ENCODE measurements at places on chromosomes 5 and 9. TPM values are rescaled to one million over a fixed set of nuclear protein-coding genes. Genes with fewer than 3 reads are reported as not detected.

- DNase-seq: no peak
These were observed 18.1 kb downstream of the TNC start for GRCh38 chr9:115099901-115100300.

DNA sequence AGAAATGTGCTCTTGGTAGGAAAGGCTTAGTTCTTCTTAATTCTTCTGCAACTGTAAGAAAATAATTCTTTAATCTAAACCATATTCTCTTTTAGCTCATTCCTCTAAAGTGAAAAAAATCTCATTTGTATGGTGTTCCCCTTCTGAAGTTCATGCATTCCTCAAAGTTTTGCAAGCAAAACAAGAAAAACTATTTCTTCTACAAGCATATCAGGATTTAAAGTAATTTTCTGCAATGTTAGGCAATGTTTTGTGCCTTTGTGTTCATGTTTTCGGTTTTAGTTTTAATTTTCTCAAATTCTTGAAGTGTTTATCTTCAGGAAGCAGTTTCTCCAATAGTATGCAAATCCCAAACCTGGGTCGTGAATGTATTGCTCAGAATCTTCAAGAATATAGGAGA is 12.7 kb upstream of the GPR21 start:
- DNase-seq: no peak

- DNase-seq: peak; percentile 81
These were observed 4.9 kb upstream of the ROR2 start for GRCh38 chr9:91954841-91955471.

- DNase-seq: no peak
These were observed 850 bp downstream of the IL6ST start for GRCh38 chr5:55993731-55994494.

- DNase-seq: peak; percentile 28
These were observed 3.3 kb upstream of the CDC20B start for GRCh38 chr5:55176176-55176818.

- DNase-seq: peak; percentile 55
These were observed 36.6 kb downstream of the CTNNA1 start for GRCh38 chr5:138789771-138790242.

GRCh38 chr5:109062664-109063063 is 315.0 kb downstream of the FER start:
- DNase-seq: peak; percentile 37

DNA sequence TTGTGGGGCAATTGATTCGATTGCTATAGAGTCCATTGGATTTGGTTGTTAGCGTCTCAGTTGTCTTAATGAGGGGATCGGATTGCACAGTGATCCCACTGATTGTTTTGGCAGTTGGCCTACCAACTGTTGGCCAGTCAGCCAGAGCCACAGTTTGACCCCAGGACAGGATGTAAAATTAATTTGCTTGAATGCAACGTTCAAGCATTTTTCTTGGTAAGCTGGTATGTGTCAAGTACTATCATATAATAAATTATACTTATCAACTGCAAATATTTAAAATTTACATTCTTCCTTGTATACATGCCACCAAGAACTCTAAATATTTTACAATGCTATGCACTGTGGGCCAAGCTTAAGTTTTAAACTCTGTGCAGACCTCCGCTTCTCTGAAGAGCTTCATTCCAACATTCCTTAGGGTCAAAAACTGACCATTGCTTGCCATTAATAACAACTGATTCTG is 80.4 kb upstream of the OSMR start:
- DNase-seq: peak; percentile 53

- peak; percentile 66 for DNase-seq
These were observed 32.8 kb upstream of the SPRY4 start for GRCh38 chr5:142357469-142358090.

DNA sequence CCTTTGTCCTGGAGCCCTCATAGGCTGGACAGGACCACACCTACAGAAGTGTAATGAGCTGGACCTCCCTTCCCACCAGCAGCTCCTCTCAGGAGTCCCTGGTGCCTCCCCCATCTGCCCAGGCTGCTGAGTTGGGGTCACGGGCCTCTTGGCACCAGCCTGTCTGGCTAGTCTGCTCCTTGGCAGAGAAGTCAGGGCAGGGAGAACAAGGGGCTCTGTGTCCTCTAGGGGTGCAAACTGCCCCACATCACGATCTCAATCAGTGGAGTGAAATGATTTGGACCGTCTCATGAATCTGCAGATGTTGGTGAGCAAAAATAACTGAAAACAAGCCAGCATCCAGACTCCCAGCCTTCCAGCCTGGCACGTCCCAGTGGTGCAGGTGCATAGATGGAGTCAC is 14.9 kb upstream of the GFPT2 start:
- no peak for DNase-seq

DNA sequence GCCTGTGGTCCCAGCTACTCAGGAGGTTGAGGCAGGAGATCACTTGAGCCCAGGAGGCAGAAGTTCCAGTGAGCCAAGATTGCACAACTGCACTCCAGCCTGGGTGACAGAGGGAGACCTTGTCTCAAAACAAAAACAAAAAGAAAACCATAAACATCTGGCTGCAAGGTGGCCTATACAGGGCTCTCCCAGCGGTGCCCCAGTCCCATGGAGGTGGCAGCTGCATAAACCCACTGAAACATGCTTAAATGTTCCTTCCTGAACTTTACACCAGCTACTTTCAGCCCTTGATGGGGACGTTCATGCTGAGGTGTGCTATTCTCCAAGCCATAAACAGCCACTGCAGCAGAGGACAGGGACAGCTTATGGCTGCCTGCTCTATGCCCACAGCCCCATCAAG is 35.6 kb downstream of the DROSHA start:
- DNase-seq: no peak

DNA sequence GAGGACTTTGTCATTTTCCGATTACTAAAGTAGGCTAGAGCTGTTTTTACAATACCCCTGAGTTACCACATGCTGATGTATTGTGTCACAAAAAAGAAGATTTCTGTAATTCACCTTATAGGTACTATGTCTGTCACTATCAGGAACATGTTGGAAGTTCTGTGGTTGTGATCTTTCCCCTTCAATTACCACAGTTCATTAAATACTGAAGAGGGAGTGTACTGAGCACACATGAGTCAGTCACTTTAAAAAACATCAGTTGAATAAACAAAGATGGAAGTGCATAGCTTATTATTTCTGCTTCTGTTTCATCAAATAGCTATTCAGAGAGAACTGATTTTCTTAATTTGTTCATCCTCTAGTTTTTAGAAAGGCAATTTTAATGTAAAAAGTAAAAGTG is 31.7 kb downstream of the AP3S1 start:
- peak; percentile 61 for DNase-seq

- DNase-seq: no peak
These were observed 164.4 kb upstream of the SLC12A2 start for GRCh38 chr5:127919006-127919796.

- no peak for DNase-seq
These were observed 98.7 kb downstream of the DROSHA start for GRCh38 chr5:31433229-31433628.

DNA sequence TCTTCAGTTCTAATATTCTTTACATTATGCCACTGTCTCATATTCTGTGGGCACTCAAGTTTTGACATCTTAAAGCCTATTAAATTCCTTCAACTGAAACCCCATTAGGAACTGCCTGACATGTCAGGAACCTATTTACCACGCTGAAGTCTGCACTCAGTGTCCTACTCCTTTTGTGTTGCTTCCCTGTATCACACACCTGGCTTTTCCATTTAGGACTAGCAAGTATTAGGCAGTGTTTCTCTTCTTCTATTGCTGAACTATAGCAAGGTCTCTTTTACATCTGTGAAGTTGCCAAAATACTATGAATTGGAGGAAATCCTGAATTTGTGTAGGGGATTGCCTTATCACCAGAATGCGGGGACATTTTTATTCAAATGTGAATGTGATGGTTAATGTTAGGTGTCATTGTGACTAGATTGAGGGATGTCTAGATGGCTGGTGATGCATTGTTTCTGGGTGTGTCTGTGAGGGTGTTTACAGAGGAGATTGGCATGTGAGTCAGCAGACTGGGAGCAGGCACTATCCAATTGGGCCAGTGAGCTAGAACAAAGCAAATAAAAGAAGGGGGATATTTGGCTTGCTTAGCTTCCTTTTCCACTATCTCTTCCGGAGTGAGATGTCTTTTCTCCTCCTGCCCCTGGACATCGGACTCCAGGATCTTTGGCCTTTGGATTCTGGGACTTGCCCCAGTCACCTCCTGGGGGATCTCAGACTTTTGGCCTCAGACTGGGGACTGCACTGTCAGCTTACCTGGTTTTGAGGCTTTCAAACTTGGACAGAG is 21.2 kb upstream of the VCAN start:
- DNase-seq: peak; percentile 15

DNA sequence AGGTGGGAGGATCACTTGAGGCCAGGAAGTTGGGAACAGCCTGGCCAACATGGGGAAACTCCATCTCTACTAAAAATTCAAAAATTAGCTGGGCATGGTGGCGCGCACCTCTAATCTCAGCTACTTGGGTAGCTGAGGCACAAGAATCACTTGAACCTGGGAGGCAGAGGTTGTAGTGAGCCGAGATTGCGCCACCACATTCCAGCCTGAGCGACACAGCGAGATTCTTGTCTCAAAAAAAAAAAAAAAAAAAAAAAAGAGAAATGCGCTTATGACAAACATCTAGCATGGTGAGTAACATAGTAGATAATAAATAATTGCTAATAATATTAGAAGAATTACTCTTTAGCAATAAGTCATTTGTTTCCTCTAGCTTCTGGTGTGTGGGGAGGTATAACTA is 25.9 kb downstream of the RUSC2 start:
- no peak for DNase-seq

- DNase-seq: no peak
These were observed 353.7 kb upstream of the ACTBL2 start for GRCh38 chr5:57836331-57836730.

- DNase-seq: peak; percentile 57
These were observed 5.8 kb downstream of the ANXA6 start for GRCh38 chr5:151151793-151152192.

GRCh38 chr5:104909803-104910202 is 1347.2 kb upstream of the NUDT12 start:
- DNase-seq: no peak

DNA sequence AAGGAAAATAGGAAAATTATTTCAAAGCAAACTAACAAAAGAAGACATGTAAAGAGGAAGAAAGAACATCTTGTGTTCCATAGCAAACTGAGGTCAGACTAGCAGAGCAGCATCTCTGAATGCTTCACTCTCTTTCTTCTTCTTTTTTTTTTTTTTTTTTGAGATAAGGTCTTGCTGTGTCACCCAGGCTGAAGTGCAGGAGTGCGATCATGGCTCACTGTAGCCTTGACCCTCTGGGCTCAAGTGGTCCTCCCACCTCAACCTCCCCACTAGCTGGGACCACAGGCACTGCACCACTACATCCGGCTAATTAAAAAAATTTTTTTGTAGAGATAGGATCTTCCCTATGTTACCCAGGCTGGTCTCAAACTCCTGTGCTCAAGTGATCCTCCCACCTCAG is 36.6 kb downstream of the MELK start:
- no peak for DNase-seq

DNA sequence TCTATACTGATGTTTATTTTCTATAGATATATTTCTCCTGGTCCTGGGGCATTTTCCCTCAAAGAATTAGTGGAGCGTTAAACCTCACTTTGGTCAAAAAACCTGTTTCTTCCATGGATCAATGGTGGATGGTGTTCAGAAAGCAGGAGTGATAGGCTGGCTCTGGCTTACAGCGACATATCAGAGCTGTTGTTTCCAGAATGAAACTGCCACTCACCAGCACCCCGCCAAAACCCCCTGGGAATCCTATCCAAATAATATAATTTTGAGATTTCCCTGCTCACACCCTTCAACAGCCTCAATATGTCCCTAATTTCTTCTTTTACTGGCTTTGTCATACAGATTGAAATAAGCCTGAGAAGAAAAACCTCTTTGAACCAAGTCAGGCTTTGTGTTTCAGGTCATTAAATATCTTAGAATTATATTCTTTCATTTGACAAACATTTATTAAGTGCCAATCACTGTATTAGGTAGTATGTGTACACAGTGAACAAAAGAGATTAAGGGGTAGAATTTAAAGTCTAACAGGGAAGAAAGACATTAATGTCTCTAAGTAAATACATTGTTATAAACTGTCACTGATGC is 144.5 kb upstream of the GPR151 start:
- DNase-seq: no peak

- DNase-seq: no peak
These were observed 2.4 kb upstream of the RXRA start for GRCh38 chr9:134323741-134324358.

GRCh38 chr9:14159440-14160216 is 154.3 kb downstream of the NFIB start:
- DNase-seq: peak; percentile 78

- no peak for DNase-seq
These were observed 135.2 kb upstream of the RAPGEF1 start for GRCh38 chr9:131874916-131875670.

DNA sequence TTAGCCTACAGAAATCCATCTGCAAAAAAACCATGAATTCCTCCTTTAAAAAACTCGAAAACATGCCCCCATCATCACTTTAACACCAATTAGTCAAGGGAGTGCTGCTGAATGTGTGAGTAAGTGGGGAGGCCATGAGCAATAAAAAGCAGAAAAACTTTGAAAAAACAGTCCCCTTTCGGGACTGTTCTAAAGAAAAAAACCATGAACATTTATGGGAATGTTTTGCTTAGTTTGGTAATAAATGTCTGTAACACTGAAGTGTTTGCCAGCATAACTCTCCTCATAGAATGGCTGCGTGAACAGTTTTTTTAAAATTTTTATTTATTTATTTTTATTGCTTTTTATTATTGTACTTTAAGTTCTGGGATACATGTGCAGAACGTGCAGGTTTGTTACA is 99.4 kb upstream of the TARS1 start:
- DNase-seq: no peak

GRCh38 chr5:41736641-41737040 is 133.6 kb downstream of the OXCT1 start:
- DNase-seq: no peak

GRCh38 chr5:8341406-8341805 is 472.5 kb downstream of the MTRR start:
- no peak for DNase-seq

DNA sequence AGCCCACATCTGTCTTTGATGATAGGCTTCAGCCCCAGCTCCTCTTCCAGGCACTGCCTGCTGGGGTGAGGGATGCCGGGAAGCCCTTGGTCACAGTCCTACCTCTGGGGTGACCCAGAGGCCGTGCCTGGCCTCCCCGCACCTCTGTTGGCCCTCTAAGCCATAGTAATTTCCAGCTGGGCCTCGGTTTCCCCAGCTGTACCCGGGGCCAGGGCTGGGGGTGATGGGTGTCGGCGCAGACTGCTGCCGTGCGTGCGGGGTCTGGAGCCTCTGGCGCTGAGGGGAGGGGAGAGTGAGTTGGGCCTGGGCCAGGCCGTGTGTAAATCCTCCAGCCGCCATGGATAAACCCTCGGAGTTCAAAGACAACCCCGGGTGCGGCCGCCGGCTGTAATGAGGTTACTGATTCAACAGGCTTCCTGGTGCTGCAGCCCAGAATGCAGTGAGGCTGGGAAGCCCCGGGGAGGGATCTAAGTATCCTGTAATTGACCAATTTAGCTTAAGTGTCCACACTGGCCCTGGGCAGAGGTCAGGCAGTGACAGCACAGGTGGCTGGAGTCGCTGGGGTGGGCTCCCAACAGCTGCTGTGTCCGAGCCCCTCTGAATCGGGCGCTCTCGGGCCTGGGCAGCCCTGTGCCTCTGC is 7.1 kb downstream of the RXRA start:
- no peak for DNase-seq

Gene RNF20
- total RNA-seq: 44.4 TPM

Gene ST6GALNAC4
- total RNA-seq: 50.9 TPM

Gene PCDHGB4
- total RNA-seq: 0.69 TPM
